ENCODE measurements at places on chromosomes 16 and 17.

- DNase-seq, result no peak
Observed at GRCh38 chr16:85162478-85163277, 50.4 kb upstream of the CIBAR2 start.

- no peak for DNase-seq
Observed at GRCh38 chr17:5552841-5553240, 31.5 kb downstream of the NLRP1 start.

- DNase-seq, result peak; percentile 2
Observed at GRCh38 chr17:28115046-28115445, 72.6 kb downstream of the NLK start.

GRCh38 chr16:1494129-1494640 is 1.0 kb downstream of the TELO2 start:
- DNase-seq, result peak; percentile 42

DNA sequence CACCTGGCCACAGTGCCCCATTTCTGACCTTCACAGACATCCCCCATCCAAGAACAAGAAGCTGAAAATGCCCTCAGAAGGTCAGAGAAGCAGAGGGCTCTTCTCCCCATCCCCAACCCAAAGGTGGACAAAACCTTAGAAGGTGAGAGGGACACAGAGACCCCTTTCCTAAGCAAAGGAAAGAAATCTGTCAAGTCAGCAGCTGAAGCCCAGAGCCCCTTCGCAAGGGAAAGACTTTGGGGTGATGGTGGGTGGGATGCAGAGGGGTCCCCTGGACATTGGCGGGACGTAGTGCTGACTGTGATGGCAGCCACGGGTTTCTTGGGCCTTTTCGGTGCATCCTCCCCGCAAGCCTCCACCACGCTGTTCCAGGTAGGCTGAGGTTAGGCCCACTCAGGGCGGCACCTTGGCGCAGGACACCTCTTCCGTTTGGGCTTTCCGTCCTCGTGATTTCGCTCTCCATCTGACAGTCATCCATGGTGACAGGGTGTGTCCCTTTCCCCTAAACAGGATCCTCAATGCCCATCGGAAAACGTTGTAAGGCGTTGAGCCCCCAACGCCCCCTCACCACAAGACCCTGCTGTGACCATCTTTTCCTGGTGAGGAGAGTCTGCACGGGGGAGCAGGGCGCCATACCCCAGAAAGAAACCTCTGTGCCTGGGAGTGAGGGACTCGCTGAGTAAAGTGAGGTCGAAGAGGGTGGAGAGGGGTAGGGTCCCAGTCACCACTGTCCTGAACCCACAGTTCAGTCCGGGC is 10.7 kb upstream of the GSDMA start:
- DNase-seq, result no peak

DNA sequence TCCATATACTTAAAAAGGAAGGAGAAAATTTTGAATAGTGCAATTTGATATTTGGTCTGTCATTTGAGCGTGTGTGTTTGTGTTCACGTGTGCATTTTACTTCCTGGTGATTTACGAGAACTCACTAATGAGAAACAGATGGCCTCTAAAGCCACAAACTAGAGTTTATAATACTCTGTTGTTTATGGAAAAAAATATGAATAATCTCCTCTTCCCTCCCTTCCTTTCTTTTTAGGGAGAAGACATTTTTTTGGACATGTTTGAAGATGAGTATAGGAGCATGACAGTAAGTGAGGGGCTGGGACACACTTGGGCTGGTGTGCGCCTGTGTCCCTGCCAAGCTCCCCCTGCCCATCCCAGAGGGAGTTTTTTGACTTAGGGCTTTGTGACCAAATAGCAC is 102.7 kb downstream of the CLEC16A start:
- no peak for DNase-seq

DNA sequence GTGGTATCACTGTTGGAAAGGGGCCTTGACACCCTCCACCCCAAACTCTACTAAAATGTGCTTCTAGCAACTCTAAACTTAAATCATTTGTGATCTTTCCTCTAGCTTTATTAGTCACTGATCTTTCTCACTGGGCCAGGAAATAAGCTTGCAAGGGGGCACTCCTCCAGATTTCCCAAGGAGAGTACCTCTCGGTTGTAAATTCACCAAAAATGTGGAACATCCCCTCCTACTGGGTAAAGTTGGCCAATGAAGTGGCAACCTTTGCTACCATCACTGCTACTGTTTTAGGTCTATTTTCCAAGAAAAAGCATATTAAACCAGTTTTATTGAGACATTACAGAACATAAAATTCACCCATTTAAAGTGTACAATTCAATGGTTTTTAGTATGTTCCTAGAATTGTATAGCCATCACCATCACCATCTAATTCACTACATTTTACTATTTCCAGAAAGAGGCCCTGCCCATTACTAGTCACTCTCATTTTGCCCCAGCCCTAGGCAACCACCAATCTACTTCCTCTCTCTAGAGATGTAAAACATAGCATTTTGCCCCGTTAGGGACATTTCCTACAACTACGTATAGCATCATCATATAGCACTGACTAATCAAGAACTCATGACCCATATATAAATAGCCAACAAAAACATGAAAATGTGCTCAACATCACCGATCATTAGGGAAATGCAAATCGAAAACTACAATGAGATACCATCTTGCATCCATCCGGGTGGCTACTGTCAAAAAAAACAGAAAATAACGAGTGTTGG is 44.6 kb upstream of the ADCY9 start:
- no peak for DNase-seq

GRCh38 chr17:42901535-42902229 is 1.1 kb downstream of the G6PC1 start:
- DNase-seq, result no peak

All from GM12865 (cell line).